ENCODE measurements at places on chromosomes 1 and 21. TPM values are rescaled to one million over a fixed set of nuclear protein-coding genes. Genes with fewer than 3 reads are reported as not detected.
A peak's percentile ranks its signal among the peaks of the same experiment; 100 is the strongest.

Gene BARHL2
- not detected for total RNA-seq

Gene NBPF3
- 6.7 TPM for total RNA-seq

Gene MPL
- total RNA-seq: 0.73 TPM

Gene PTPRU
- 54.5 TPM for total RNA-seq

Gene ALPL
- 0.93 TPM for total RNA-seq

DNA sequence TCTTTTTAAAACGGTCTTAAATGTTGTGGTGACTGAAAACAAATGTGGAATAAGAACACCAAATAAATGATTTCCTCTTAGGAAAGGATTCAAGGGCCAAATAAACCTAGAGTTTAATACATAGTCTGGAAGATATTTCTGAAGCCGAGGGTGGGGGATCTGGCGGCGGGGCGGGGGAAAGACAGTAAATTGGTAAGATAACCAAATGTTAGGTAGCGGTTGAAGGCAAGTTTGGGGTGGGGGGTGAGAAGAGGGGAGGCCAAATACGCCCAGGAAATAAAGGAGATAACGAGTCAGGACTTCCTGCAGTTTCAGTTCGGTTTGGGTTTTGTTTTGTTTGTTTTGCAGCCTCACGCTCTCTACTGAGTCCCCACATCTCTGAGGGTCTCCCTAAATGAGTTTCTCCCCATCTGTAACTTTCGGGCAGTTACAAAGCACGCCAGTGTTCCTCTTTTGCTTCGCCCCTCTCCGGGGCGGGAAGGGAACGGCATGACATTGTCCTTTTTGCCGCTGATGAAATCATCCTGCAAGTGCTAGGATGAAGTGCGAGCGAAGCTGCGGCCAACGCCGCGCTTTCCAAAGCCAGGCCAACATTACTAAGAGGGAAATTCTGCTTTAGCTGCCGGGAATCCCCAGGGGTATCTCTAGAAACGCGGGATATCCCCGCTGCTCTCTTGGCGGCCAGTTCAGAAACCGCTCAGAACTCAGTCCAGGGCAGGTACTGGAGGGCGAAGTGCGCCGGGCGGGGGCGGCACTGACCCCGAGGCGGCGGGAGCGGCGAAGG, 844 bp downstream of the NIBAN1 start:
- no peaks in the 10 kb centered on the region for H3K27me3 ChIP-seq
- peak overlapping the region; percentile 88 for H3K4me3 ChIP-seq
- peaks cover 18% of the 10 kb centered on the region for H3K4me1 ChIP-seq
- peak overlapping the region; percentile 96 for H3K27ac ChIP-seq
- peaks cover 24% of the 10 kb centered on the region for H3K36me3 ChIP-seq
- DNase-seq: peak; percentile 53

- peaks cover 23% of the 10 kb centered on the region for H3K4me1 ChIP-seq
- no peak for DNase-seq
- H3K36me3 ChIP-seq: peaks cover 6% of the 10 kb centered on the region
- no peak overlapping the region for H3K4me3 ChIP-seq
- no peaks in the 10 kb centered on the region for H3K27me3 ChIP-seq
These were observed 58.1 kb upstream of the SIM2 start for GRCh38 chr21:36640721-36641244.

DNA sequence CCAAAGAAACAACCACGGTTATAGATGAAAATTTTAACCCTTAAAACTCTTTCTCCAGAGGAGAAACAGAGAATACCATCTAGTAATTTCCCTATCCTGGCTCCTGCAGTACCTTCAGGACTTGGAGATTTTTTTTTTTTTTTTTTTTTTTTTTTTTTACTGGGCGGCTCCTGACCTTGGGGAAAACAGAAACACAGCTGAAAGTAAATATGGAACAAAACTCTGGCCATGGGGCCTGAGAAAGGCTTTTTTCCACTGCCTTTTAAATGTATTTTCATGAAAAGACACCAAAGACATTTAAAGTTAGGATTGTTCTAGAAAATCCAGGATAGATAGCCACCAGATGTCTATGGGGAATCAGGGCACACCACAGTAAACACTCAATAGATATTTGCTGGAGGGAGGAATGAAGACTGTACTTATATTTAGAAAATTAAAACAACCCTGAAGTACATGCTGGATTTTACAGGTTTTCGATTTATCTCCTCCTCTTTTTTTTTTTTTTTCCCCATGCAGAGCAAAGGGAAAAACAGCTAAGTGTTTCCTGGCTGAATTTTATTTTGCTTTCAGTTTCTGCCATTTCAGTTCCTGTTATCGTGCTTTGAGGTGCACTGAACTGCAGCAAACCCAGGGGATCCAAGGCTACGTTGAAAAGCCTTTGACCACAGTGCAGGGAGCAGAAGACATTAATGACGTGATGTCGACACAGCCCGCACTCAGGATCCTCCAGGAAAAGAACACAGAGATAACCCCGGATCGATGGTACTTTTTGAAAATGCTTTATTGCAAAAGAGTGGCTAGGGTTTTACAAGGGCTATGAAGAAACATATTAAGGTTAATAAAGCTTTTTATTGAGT, 35.7 kb upstream of the CNN3 start:
- H3K36me3 ChIP-seq: no peaks in the 10 kb centered on the region
- H3K4me1 ChIP-seq: no peaks in the 10 kb centered on the region
- peak; percentile 17 for DNase-seq
- peak overlapping the region; percentile 63 for H3K4me3 ChIP-seq

GRCh38 chr1:26276432-26276838, 3.5 kb upstream of the SH3BGRL3 start:
- peaks cover 68% of the 10 kb centered on the region for H3K36me3 ChIP-seq
- no peak for DNase-seq
- H3K27me3 ChIP-seq: no peaks in the 10 kb centered on the region
- peaks cover 58% of the 10 kb centered on the region for H3K4me1 ChIP-seq
- no peak overlapping the region for H3K27ac ChIP-seq

DNA sequence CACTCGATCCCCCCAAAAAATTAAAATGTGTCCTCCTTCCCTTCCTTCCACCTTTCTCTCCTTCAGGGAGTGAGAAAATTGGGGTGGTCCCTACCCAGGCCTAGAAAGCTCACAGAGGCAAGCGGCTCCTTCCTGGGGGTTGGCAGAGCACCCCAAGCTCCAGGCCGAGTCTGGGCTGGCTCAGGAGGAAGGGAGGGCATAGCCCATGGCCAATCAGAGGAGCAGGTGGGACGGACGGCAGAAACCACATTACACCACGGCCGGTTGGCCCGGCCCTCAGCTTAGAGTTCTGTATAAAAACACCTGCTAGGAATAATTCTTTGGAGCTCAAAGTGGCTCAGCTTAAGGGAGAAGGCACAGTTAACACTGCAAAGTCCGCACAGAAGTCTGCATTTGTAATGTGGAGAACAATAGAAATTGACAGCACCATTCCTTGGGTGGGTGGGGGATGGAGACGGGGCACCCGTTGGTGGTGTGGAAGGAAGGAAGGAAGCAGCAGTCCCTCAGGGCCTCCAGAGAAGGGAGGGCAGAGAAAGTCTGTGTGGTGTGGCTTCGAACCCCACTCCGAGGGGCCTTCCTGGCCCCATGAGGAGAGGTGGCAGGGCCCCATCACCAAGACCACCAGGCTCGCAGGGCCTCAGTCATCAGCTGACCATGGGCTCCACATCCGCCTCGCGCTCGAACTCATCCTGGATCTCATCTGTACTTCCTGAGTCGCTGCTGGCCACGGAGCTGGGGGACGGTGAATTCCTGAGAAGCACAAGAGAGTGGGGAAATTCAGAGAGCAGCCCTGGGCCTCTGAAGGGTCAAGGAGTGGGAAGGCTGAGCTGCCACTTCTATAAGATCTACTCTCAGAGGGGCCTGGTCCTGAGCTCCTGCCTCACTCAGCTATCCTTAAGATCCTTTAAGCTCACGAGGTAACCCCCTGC, 5.8 kb upstream of the ALDH4A1 start:
- peaks cover 6% of the 10 kb centered on the region for H3K4me1 ChIP-seq
- H3K27ac ChIP-seq: no peak overlapping the region
- no peak overlapping the region for H3K4me3 ChIP-seq
- no peaks in the 10 kb centered on the region for H3K27me3 ChIP-seq
- H3K36me3 ChIP-seq: peaks cover 17% of the 10 kb centered on the region

- H3K27me3 ChIP-seq: no peaks in the 10 kb centered on the region
- H3K27ac ChIP-seq: no peak overlapping the region
- no peak overlapping the region for H3K4me3 ChIP-seq
- no peak for DNase-seq
- no peaks in the 10 kb centered on the region for H3K36me3 ChIP-seq
These were observed 500.8 kb upstream of the PBX1 start for GRCh38 chr1:164058198-164058597.

GRCh38 chr1:67939942-67940341, 106.7 kb upstream of the GNG12 start:
- DNase-seq: no peak
- H3K4me1 ChIP-seq: no peaks in the 10 kb centered on the region
- H3K36me3 ChIP-seq: no peaks in the 10 kb centered on the region
- no peak overlapping the region for H3K4me3 ChIP-seq

All from Calu3 (cell line).